ENCODE measurements at places on chromosomes 7 and 10.
A peak's percentile ranks its signal among the peaks of the same experiment; 100 is the strongest.

DNA sequence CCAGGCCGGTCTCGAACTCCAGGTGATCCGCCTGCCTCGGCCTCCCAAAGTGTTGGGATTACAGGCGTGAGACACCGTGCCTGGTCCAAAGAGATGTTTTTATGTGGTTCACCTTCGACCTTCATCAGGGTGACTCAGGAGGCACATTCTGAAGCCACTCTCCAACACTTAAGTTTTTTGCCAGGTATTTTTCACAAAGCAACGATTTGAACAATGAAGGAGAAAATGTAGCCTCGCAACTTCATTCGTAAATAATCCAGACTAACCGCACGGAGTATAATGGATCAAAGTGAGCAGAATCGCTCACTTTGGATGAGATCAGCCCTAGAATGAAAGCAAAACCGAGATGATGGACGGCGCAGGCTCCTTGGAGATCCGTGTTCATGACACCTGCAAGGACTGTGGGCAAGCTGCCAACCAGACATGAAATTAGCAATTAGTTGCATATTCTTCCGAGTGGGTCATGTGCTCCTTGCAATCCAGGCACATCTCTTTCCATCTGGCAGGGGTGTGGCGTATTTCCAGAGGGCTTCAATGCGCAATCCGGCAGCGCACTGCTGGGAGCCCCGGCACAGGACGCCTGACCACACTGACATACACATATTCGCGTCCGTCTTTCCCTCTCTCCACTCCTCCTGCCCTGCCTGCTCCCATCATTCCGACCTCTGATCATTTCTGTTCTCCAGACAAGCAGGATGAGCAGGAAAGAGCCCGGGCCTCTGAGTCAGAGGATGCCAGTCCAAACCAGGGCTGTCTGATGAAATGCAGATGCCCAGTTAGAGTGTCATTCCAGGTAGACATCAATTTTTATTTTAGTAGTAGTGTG lies 148.4 kb downstream of the KLF6 start:
- peak; percentile 60 for DNase-seq

DNA sequence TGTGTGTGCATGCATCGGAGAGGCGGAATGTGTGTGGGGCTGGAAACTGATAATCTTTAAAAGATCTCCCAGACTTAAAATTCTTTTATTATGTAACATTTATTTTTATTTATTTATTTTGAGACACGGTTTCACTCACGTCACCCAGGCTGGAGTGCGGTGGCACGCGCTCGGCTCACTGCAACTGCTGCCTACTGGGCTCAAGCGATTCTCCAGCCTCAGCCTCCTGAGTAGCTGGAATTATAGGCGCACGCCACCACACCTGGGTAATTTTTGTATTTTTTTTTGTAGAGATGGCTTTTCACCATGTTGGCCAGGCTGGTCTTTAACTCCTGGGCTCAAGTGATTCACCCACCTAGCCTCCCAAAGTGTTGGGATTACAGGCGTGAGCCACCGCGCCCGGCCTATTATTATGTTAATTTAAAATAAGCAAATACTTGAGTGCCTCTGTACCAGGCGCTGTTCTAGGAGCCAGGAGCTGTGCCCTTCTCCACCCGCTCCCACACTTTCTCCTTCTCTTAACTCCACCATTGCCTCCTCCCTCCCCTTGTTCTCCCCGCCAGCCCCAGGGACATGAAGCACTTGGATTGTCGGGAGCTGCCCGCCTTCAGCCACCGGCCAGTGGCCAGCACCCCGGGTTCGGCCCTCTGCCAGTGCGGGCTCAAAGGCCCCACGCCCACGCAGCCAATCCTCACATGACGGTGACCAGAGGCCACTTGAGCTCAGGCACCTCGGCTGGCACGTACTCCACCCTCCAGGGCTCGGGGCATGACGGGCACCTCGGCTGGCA lies 163.6 kb downstream of the DNAJB6 start:
- no peak for DNase-seq

DNA sequence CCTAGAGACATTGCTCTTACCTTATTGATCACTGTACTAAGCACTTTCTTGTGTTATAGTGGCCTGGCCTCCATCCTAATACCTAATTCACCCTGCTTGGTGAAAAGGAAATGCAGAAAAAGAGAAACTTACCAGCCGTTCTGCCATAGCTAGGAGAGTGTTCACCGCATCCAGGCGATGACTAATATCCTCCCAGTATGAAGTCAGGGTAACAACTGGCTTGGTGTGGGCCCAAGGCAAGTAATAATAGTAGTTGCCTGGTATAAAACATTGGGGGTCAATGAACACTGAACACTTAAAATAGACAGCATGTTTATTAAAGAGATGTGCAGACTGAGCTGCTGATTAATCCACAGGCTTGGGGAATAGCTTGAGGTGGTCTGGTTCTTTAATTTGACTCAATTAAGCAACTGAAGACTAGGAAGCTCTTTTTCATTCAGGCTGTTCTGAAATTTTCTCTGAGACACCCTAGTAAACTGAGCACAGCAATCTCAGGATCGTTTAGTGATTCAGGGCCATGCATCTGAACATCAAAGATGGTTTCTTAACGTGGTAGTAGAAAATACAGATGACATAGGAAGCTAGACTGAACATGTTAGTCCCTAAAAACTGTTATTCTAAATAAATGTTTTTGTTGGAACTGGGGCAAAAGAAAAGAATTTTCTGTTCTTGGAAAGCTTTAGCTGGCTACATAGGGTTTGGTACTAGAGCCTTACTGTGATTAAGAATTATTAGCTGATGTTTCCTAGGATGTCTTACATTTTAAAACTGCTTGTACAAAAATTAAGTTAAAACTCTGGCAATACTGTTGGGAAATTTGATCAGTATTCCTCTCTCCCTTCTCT lies 102.2 kb downstream of the MYOF start:
- DNase-seq = no peak

- DNase-seq = no peak
Measured at GRCh38 chr7:1468643-1469298, 9.5 kb upstream of the MICALL2 start.

- DNase-seq = no peak
Measured at GRCh38 chr7:133364959-133365690, 112.2 kb downstream of the EXOC4 start.

- peak; percentile 69 for DNase-seq
Measured at GRCh38 chr7:107874605-107875446, 16.2 kb upstream of the DLD start.

GRCh38 chr10:10647331-10647730 lies 370.3 kb upstream of the CELF2 start:
- no peak for DNase-seq

DNA sequence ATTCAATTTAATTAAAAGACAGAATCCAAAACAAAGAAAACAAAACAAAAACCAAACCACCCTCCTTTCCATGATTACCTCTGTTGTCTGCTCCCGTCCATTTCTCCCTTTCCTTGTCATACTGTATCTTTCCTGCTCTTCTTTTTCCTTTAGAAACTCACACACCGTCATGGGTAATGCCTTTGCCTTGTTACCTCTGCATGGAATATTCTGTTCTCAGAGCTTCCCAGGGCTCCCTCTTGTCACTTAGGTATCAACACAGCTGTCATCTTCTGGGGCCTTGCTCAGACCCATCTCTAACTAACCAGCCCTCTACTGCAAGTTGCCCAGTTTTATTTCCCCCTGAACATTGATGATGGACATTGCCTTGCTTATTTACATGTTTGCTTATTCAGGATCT lies 30.2 kb upstream of the GIMAP8 start:
- no peak for DNase-seq

GRCh38 chr7:121504482-121504881 lies 108.4 kb upstream of the FAM3C start:
- no peak for DNase-seq

DNA sequence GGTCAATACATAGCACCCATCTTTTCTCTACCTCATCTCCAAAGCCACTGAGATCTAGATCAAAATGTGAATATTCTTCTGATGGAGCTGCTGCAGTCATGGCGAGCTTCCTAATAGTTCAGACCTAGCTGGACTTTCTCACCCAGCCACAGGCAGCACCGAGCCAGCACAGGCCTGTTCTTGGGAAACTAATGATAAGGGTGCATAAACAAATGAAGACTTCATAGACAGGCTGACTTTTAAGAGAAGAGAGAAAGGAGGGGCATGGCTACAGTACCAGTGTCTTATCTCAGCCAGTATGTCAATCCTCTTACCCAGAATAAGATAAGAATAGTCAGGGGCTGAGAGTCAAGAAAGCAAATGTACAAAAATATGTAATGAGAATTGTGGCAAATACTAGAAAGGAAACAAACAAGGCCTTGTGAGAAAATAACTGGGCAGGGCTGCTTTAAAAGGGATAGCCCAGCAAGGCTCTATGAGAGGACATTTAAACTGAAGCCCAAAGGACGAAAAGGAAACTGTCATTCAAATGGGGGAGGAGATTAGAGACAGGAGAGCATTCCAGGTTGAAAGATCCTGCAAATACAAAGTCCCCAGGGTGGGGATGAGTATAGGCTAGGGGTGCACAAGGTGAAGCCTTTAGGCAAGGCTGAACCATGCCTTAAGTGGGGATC lies 21.8 kb upstream of the CDK14 start:
- DNase-seq = no peak

DNA sequence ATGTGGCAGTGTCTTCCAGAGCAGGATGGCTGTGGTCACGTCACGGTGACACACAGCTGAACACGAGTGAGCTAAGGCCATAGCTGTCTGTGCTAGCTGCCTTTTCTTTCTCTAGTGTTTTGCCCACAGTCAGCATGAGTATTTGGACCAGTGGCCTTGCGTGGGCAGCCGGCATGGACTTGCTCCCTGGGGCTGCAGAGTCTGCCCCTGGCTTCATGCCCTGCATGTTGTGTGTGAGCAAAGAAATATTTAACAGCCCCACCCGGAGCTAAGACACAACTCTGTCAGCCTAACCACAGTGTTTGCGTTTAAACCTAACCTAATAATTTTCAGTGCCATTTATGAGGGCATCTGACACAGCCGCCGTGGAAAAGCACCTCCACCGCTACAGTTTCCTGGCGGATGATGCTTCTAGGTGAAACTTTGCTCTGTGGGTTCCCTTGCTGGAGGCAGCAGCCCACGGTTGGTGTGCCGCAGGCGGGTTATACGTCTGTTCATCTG lies 14.6 kb downstream of the CHST12 start:
- DNase-seq = no peak

GRCh38 chr10:19920075-19920726 lies 104.0 kb downstream of the PLXDC2 start:
- no peak for DNase-seq

GRCh38 chr7:70710011-70710480 lies 421.9 kb upstream of the GALNT17 start:
- DNase-seq = no peak

DNA sequence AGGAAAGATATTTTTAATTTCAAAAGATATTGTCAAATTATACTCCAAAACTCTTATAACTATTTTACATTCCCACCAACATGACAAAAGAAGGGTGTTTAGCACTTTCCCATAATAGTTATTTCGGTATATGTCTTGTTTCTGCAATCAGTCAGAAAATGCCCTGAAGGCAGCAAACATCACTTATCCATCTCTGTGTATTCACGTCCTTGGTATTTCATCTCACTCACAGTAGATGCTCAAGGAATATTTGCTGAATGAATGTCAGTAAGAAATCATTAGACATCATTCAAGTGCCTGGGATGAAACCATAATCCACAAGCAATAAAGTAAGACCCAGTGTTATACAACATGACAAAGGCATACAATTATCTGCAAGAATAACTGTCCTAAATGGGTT lies 112.7 kb downstream of the GFRA1 start:
- DNase-seq = no peak

DNA sequence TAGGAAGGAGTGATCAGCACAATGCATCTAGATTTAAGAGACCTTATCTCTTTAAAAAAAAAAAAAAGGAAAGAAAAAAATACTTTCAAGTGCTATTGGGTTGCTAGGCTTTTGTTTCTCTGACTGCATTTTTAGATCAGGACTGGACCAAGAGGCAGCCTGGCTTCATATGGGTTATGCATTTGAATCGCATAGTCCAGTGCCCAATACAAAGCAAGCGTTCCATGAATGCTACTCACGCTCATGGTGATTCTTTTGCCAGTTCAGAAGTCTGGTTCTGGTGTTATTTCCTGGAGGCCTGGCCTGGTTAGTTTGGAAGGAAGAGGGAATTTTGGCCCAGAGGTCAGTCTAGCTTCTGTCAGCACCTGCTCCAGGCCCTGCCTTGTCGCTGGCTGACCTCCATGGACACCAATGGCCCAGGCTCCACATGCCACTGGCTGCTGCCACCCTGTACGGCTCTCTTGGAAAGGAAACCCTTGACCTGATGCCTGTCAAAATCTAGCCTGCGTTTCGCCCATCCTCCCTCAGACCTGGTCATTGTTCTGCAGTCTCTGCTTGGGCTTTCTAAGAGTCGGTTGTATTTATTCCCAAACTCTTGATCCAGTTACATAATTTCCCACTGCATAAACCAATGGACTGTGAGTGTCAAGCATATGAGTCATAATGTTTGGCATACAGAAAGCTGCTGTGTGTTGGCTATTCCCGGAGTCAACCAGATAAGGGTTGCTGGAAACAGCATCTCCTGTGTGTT lies 74.3 kb upstream of the MKX start:
- DNase-seq = no peak

GRCh38 chr10:126402721-126403695 lies 14.7 kb upstream of the ADAM12 start:
- DNase-seq = no peak

GRCh38 chr7:97149843-97150242 lies 32.3 kb downstream of the SDHAF3 start:
- no peak for DNase-seq

GRCh38 chr10:130743751-130744271 lies 567.7 kb downstream of the TCERG1L start:
- DNase-seq = no peak
